ENCODE measurements at places on chromosomes 4 and X.

- no peak for DNase-seq
Observed at GRCh38 chr4:101205916-101206315, 141.4 kb downstream of the PPP3CA start.

DNA sequence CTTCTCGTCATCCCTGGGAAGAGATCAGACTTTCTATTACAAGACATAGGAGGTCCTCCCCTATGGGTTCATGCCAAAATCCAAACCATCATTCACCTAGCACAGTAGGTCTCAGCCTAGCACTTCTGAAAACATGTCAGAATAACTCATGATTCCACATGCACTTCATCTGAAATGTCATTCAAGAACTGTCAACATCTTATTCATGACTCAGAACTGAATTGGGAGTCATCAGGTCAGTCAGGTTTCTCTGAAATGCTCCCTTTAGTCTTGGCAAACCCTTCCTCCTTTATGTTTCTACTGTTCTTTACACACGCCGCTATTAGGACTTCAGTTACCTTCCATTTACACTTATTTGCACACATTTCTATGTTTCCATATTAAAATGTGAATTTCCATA, 67.2 kb downstream of the ANTXR2 start:
- DNase-seq = no peak

- no peak for DNase-seq
Observed at GRCh38 chr4:147741190-147741788, 9.4 kb downstream of the ARHGAP10 start.

- no peak for DNase-seq
Observed at GRCh38 chr4:8275548-8275910, 6.0 kb downstream of the HTRA3 start.

- no peak for DNase-seq
Observed at GRCh38 chrX:130593911-130594310, 192.1 kb downstream of the RBMX2 start.

DNA sequence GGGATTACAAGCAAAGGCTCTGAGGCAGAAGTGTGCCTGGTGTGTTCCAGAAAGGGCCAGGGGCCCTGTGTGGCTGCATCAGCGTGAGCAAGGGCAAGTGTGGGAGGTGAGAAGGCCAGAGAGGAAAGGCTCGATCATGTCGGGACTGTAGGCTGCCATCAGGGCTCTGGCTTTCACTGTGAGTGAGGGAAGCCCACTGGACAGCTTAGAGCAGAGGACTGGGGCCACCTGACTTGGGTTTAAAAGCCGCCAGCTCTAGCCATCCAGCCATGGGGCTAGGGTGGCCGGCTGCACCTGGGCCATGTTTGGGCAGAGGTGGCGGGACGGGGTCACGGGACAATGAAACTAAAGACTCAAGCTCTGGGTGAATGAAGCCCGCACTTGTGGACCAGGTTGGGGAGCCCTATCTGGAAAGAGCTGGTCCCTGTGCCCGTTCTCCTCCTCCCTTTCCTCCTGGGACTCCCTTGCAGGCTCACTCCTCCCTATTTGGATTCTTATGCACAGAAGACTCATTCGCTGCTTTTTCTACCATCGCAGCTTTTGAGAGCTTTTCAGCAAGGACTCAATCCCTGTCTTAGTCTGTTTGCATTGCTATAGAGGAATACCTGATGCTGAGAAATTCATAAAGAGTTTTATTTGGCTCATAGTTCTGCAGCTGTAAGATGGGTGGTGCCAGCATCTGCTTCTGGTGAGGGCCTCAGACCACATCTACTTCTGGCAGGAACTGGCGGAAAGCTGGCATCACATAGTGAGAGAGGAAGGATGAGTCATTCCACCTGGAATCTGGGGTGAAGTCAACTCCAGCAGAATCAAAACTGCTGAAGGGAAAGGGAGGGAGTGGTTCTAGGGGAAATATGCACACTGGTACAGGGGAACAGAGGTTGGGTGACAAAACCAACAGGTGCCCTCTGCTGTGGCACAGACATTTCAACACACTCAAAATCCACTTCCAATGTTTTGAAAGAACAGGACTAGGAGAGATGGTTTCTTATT, 15.3 kb downstream of the CTAG1B start:
- no peak for DNase-seq

GRCh38 chrX:123851079-123851478, 8.8 kb upstream of the XIAP start:
- DNase-seq = no peak

DNA sequence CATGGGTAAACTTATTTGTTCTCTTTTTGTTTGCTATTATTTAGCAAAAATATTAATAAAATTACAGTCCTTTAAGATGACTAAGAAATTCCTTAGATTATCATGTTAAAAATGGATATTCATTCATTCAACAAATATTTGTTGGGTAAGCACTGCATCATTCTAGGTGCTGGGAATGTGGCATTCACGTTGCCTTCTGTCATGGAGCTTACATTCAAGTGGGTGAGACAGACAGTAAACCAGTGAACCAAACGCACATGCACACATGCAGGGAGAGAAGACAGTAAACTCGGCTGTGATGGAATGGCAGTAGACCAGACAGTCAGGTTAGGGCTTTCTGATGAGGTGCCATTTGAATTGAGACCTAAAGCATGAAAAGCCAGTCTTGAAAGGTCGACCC, 91.8 kb downstream of the STOX2 start:
- no peak for DNase-seq
